Activated CD4-positive, alpha-beta memory T cell treated with anti-CD3 and anti-CD28 coated beads, Interleukin-2, amount 10 ng/mL, durations not matched to agents 7 days and 5 days (primary cell): ENCODE measurements at places on chromosomes 12 and 14. TPM values are rescaled to one million over a fixed set of nuclear protein-coding genes. Genes with fewer than 3 reads are reported as not detected.
A peak's percentile ranks its signal among the peaks of the same experiment; 100 is the strongest.

DNA sequence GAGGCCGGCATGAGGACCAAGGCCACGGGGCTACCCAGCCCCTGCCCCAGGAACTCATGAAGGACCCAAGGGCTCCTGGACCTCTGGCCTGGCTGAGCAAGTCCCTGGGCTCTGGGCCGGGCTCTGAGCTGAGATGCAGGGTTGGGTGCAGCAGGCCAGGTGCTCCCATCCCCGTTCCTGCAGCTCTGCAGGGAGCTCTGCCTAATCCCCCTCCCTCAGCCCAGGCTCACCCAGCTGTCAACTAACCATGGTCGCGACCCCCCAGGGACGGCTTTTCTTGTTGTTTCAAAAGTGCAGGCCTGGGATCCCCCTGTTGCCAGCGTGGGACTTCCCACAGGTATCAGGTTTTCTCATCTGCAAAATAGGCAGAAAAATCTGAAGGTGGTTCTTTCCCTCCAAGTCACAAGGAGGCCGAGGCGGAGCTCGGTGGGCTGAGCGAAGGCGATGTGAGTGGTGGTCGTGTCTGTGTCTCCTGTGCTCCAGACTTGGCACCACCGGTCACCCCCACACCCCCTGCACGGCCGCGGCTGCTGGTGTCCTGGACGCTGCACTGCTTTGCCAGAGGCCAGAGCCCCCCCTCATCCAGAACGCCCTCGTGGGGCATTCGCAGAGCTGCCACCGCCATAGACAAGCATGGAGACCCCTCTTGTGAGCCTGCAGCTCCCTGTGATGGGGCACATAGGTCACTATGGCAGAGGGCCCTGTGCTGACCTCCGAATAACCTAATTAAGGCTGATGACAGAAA is 22.5 kb upstream of the GALNT9 start:
- no peak for DNase-seq

GRCh38 chr12:94769047-94769420 is 118.7 kb upstream of the TMCC3 start:
- no peak for DNase-seq

- DNase-seq, result no peak
Observed at GRCh38 chr12:57735198-57735855, 3.2 kb downstream of the AGAP2 start.

GRCh38 chr12:69062621-69063237 is 129.8 kb upstream of the CPM start:
- no peak for DNase-seq

GRCh38 chr14:90742252-90742651 is 74.0 kb downstream of the TTC7B start:
- DNase-seq, result no peak

- DNase-seq, result no peak
Observed at GRCh38 chr12:99004799-99005466, 359.8 kb downstream of the APAF1 start.

DNA sequence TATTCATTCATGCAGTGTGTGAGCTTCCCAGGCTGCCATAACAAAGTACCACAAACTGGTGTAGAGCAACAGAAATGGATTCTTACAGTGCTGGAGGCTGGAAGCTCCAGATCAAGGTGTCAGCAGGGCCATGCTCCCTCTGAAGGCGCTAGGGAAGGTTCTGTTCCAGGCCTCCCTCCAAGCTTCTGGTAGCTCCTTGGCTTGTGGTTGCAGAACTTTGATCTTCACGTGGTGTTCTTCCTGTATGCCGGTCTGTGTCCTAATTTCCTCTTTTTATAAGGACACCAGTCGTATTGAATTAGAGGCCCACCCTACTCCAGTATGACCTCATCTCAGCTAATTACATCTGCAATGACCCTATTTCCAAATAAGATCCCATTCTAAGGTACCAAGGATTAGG is 3.1 kb downstream of the OTUB2 start:
- no peak for DNase-seq

GRCh38 chr14:64708148-64709004 is 4.2 kb downstream of the PLEKHG3 start:
- peak; percentile 83 for DNase-seq

DNA sequence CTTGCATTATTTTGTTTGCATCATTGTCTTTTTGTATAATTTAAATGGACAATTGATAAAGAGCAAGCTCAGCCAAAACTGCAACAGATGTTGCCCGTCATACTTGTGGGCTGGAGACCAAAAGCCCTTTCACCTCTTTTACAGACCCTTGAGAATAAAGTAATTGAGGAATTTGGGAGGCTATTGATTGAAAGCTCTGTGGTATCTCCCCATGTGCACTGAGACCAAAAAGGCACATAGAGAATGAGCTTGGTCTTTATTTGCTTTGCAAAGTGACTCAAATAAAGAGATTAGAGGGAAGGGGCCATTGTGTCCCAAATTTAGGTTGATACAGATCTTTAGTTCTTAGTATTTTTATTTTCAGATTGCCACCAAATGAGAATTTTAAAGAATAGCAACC is 617.6 kb downstream of the TRHDE start:
- no peak for DNase-seq

- DNase-seq, result no peak
Observed at GRCh38 chr12:128543460-128543859, 276.5 kb downstream of the TMEM132C start.

DNA sequence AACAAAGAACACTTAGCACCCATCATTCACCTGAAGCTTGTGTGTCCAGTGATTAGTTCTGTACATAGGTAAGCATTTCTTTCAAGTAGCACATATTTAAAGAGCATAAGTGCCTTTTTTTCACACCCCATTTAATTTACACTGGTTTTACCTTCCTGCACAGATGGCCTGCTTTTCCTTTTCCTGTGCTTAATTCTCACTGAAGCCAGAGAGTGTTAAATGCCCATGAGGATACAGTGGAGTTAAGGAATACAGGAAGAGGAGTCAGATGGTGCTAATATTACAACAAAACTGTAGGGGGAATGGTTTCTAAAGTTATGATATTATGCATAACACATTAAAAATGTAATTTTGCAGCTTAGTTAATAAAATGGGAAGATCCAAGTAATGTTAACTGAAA is 31.0 kb upstream of the SLC38A1 start:
- no peak for DNase-seq

- DNase-seq, result no peak
Observed at GRCh38 chr12:88946372-88946997, 366.2 kb upstream of the KITLG start.

Gene RDH16
- 0.53 TPM for total RNA-seq

Gene ACACB
- total RNA-seq, result 12.2 TPM
